Mammary epithelial cell (primary cell): ENCODE measurements at places on chromosomes 12 and 14. TPM values are rescaled to one million over a fixed set of nuclear protein-coding genes. Genes with fewer than 3 reads are reported as not detected.

Gene GYS2
- total RNA-seq = not detected

Gene APAF1
- 18.0 TPM for total RNA-seq

Gene LRRK2
- 2.7 TPM for total RNA-seq

Gene OAS2
- total RNA-seq = 2.0 and 4.8 TPM in 2 replicates

Gene BEST3
- under 0.01 TPM for total RNA-seq

Gene GZMB
- not detected in 2 replicates for total RNA-seq

Gene TUNAR
- not detected in 2 replicates for total RNA-seq

Gene CEBPE
- not detected for total RNA-seq

Gene KRT1
- total RNA-seq = not detected

Gene TMEM229B
- total RNA-seq = 2.0 and 3.0 TPM in 2 replicates

Gene GUCY2C
- total RNA-seq = not detected in 2 replicates

Gene TEP1
- total RNA-seq = 27.5 TPM

Gene GPR132
- 0.24 TPM in 1 of 2 replicates, not detected in the other for total RNA-seq

Gene CELA1
- total RNA-seq = not detected

Gene AQP6
- not detected for total RNA-seq

Gene LGR5
- not detected in 2 replicates for total RNA-seq

Gene NGB
- total RNA-seq = not detected in 2 replicates

DNA sequence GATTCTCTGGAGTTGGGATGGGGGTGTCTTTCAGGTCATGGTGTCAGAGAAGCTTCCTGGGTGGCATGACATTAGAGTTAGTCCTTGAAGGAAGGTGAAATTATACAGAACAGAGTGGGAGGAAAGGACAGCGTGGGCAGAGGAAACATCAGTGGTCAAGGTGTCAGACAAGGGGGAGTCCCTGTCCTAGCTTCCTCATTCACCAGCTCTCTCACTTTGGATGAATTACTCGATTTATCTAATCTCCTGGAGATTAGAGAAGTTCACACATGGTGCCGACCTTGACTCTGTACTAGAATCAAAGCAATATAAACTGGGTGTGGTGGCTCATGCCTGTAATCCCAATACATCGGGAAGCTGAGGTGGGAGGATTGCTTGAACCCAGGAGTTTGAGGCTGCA lies 492.9 kb downstream of the VRK1 start:
- DNase-seq = no peak

GRCh38 chr12:92938638-92939037 lies 9.5 kb upstream of the EEA1 start:
- peak; percentile 98 for DNase-seq

DNA sequence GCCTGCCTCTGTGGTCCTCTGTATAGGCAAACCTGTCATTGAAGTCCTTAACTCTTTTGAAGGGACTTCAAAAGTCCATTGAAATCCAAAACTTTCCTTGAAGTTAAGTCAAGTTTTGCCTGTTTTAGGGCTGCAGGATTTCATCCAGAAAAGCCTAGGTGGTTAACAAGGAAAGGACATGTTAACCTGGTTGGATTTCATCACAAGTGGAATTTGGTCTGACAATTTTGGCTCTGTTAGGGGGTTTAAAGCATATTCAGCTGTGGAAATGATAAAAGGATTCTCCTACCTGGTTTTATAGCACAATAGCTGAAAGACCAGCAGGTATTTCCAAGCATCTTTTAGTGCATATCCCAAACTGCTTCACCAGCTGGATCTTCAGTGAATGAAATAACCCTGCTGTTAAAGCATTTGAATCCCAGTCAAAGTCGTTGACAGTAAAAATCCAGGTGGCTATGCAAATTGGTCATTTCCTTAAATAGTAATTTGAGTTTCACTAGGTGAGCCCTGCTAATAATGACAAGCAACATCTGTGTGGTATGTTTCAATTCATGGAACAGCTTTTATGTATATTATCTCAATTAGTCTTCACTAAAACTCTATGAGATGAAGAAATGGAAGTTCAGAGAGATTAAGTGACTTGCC lies 400.5 kb downstream of the ETNK1 start:
- no peak for DNase-seq

GRCh38 chr12:77337362-77337761 lies 272.0 kb upstream of the E2F7 start:
- DNase-seq = no peak

GRCh38 chr12:58161773-58162172 lies 220.4 kb downstream of the ATP23 start:
- peak; percentile 78 for DNase-seq

DNA sequence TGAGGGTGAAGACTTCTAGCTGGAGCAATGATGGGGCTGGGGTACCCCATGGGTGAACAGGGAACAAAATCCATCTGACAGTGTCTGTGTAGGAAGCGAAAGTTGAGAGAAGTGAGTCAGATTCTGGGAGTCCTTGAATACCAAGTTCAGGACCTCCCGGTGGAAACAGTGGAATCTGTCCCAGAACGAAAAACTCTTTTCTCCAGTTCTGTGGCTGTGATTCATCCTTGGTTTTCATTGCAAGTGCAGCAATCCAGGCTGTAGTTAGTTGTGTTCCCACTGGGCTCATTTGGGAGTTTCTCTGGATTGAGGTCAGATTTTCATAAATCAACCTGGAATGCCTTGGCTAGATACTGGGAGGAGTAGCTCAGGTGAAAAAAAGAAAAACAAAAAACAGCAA lies 120.7 kb downstream of the C12orf75 start:
- no peak for DNase-seq

GRCh38 chr12:39946361-39947280 lies 159.3 kb downstream of the SLC2A13 start:
- DNase-seq = peak; percentile 58

DNA sequence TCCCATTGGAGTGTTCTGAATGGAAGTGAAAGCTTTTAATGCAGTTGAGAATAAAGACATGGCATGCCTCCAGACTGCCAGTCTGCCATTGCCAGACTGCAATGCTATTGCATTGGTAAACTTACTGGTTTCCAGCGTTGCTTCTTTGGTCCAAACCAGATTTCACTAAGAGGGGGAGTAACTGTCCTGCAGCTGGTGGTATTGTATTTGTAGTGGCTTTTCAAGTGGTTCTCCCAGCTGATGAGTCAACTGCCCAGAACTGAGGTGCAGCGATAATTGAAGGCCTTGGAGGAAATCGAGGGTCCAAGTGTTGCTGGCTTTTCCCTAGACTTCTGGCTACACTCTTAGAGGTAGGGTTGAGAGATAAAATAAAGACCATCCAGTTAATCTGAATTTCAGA lies 31.9 kb downstream of the ERG28 start:
- DNase-seq = no peak

GRCh38 chr12:109588461-109589239 lies 15.1 kb downstream of the MVK start:
- no peak for DNase-seq

DNA sequence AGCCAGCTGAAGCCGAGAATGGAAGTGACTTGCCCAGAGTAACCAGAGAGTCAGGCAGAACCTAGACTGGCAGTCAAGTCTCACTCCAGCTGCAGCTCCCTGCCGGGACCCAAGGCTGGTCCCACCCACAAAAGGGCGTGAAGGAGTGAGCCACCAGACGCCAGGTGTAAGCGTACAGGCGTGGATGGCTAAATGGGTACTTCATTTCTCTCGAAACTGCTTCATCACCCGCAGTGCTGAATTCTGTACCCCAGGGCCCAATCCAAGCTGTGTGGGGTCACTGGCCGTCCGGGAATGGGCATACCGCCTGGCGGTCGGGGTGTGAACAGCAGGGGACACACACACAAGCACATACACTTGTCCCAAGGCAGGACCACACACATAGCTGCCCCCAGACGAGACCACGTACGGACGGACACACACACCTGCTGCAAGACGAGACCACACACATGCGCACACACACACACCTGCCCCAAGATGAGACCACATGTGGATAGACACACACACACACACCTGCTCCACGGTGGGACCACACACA lies 34.8 kb downstream of the DEGS2 start:
- no peak for DNase-seq

GRCh38 chr14:68574906-68575305 lies 218.0 kb downstream of the ZFP36L1 start:
- no peak for DNase-seq

GRCh38 chr14:70921669-70922068 lies 14.4 kb downstream of the PCNX1 start:
- peak; percentile 64 for DNase-seq

GRCh38 chr12:10042167-10042566 lies 11.7 kb downstream of the CLEC9A start:
- no peak for DNase-seq

- DNase-seq = no peak
Observed at GRCh38 chr12:54356228-54356627, 8.1 kb downstream of the GPR84 start.

DNA sequence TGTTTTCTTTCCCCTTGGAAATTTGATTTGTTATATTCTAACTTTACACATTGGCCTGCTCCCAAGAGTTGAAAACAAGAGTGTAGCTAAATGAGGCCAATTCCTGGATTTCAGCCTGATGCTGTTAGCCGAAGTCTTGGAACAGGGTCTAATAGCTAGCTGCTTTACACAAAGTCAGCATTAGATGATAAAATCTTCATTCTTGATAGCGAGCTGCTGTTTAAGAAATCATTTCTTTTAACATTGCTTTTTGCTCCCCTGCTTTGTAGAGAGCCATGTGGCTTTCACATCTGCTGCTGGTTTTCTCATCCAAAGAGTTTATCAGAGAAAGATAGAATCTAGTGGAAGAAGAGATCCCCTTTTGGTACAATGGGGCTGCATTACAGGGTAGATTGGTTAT lies 22.3 kb downstream of the FBXW8 start:
- DNase-seq = no peak

- no peak for DNase-seq
Observed at GRCh38 chr14:34184126-34184525, 233.3 kb upstream of the EGLN3 start.

DNA sequence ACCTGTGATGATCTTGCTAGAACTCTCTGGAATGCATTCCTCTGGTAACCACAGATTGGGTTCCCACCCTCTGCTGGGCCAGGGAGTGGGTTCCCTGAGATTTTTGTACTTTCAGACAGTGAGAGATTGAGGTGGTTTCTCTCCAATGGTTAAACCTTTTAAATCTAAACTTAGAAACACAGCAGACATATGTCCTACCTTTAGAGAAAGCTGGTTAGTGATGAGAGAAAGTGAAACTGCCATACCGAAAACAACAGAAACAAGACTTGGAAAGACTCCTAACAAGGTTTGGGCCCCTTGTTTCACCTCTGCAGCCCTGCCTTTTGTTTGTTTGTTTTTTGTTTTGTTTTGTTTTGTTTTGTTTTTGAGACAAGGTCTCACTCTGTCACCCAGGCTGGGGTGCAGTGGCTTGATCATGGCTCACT lies 9.7 kb upstream of the SGPP1 start:
- no peak for DNase-seq

GRCh38 chr12:77760271-77761025 lies 70.2 kb upstream of the NAV3 start:
- no peak for DNase-seq

GRCh38 chr12:42957561-42958290 lies 368.2 kb upstream of the PRICKLE1 start:
- peak; percentile 17 for DNase-seq

DNA sequence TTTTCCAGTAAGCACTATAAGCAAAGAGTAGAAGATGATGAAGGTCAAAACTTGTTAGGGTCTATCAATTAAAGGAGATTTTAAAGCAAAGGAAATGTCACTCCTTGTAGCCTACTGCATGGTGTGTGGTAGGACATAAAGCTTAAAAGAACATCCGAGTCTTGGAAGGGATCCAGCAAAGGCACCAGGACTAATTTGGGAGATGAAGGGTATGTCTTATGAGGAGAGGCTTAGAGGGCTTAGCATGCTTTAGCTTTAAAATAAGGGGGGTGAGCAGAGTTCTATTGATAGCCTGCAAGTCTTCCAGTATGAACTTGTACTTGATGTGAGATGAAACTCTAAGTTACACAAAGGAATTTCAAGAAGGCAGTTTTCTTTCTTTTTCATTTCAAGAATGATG lies 11.8 kb upstream of the MYBPC1 start:
- no peak for DNase-seq

DNA sequence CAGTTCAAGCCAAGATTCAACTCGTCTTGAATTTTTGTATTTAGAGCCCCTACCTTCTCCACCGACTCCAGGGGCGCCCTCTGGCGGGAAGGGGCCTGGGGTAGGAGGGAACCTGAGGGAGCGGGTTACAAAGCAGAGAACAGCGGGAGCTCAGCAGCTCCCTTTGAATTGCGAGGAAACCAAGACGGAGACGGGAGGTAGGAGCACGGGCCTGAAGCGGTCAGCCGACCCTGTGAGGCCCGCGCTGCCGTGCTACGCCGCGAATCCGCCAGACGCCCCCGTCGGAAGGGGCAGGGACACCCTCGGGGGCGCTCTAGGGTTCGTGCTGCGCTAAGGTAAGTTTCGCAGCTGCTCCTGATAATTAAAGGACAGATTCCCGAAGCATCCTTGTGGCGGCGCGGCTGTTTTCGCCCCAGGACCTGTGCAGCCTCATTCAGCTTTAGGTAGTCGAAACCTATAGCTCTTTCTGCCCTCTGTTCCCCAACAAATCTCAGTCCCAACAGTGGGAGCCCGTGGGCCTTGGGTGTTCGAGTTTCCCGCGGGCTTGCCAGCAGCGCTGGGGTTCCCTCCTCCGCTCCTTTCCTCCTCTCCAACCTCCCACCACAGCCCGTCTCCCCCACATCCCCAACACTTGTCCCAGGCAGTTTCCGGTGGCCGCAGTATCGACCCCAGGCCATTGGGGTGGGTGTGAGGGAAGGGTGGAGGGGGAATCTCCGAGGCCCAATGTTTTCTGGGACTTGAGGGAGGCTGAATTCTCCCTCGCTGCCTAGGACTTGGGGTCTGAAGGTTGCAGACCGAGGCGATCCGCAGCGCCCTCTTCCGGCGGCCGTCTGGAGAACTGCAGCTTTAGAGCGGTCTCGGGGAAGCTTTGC lies 5.1 kb upstream of the NKX2-1 start:
- no peak for DNase-seq

- peak; percentile 68 for DNase-seq
Observed at GRCh38 chr12:95623554-95624170, 72.4 kb upstream of the USP44 start.

GRCh38 chr14:71554959-71555612 lies 377.1 kb upstream of the RGS6 start:
- no peak for DNase-seq

GRCh38 chr14:85483037-85483436 lies 46.9 kb upstream of the FLRT2 start:
- no peak for DNase-seq

- no peak for DNase-seq
Observed at GRCh38 chr14:105258846-105259245, 10.5 kb downstream of the BTBD6 start.
